ENCODE measurements at places on chromosomes 11 and 22. TPM values are rescaled to one million over a fixed set of nuclear protein-coding genes. Genes with fewer than 3 reads are reported as not detected.
A peak's percentile ranks its signal among the peaks of the same experiment; 100 is the strongest.

GRCh38 chr11:130146796-130147195 is 12.8 kb upstream of the ST14 start:
- H3K4me1 ChIP-seq, result peaks cover 43% of the 10 kb centered on the region
- H3K36me3 ChIP-seq, result no peaks in the 10 kb centered on the region
- no peak overlapping the region for H3K27ac ChIP-seq

DNA sequence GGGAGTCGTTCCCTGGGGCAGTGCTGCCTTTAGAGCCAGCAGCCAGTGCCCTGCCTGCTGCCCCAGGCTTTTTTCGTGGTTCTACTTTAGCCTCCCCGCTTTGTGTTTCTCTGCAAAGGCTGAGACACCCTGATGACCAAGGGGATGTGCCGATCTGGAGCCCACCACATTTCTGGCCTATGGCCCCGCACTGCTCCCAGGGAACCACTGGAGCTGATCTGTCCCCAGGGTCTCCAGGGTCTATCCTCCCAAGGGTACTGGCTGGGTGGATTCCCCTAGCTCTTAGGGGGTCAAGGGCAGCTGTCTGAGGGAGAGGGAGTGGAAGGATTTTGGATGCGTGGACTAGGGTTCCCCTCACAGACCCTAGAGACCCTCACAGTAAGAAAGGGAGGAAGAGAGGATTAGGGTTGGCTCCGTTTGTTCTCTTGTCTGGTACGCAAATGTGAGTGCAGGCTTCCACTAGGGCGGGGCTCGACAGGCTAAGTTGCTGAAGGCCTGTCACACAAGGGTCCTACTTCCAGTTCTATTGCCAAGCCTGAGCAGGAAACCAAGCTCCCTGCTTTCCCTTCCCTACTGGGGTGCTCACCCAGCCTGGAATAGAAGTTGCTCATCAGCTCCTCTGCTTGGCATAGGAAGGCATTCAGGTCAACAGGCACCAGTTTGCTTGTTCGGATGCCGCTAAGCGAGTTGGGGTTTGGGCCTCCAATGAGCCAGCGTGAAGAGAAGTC is 19.3 kb downstream of the TREH start:
- no peak for DNase-seq
- H3K27ac ChIP-seq, result no peak overlapping the region
- no peaks in the 10 kb centered on the region for H3K27me3 ChIP-seq
- peaks cover 31% of the 10 kb centered on the region for H3K36me3 ChIP-seq
- peak overlapping the region; percentile 1 for H3K4me3 ChIP-seq
- peaks cover 15% of the 10 kb centered on the region for H3K4me1 ChIP-seq

GRCh38 chr11:134098566-134099184 is 29.8 kb downstream of the JAM3 start:
- H3K27ac ChIP-seq, result no peak overlapping the region
- no peaks in the 10 kb centered on the region for H3K27me3 ChIP-seq
- no peak overlapping the region for H3K4me3 ChIP-seq
- H3K4me1 ChIP-seq, result no peaks in the 10 kb centered on the region
- no peak for DNase-seq
- H3K36me3 ChIP-seq, result no peaks in the 10 kb centered on the region

DNA sequence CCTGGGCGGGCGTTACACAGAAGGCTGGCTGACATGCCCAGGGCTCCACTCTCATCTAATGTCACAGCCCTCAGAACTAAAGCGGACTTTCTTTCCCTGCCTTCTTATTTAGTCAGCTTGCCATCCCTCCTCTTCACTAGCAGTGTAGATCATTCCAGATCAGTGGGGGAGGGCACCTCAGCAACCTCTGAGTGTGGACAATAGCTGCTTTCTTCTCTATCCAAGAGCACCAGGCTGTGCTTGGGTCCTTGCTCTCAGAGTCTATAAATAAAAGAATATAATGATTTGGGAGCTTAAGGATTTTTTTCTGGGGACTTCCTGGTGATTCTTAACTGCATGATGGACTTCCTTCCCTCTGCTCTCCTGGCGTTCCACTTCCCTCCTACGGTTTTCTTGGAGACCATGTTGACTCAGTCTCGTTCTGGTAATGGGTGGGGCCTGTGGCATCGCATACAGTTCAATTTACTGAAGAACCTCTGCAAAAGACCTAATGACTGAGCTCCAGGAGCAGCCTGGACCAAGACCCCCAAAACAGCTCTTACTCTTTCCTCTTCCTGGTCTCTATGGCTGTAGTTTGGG is 2.9 kb upstream of the HMBS start:
- H3K4me3 ChIP-seq, result no peak overlapping the region
- no peak for DNase-seq
- peaks cover 38% of the 10 kb centered on the region for H3K4me1 ChIP-seq
- peaks cover 4% of the 10 kb centered on the region for H3K36me3 ChIP-seq
- no peaks in the 10 kb centered on the region for H3K27me3 ChIP-seq

DNA sequence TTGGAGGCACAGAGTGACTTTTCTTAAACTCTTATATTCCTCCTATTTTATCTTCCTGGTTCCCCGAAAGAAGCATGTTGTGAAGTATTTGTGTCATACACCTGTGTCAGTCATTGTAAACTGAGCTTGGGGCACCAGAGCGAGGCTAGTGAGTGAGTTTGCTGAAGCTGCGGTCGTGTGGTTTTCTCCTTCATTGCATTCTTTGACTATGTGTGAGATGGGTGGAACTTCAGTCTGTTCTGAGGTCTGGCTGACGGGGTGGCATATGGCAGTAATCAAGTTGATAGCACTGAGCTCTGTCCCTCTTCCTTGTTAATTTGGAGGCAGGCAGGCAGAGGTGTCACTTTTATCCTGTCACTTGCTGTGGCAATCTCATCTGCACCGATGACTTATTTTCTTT is 4.2 kb downstream of the VPS26B start:
- H3K27ac ChIP-seq, result no peak overlapping the region
- peaks cover 71% of the 10 kb centered on the region for H3K4me1 ChIP-seq
- no peaks in the 10 kb centered on the region for H3K36me3 ChIP-seq
- H3K4me3 ChIP-seq, result no peak overlapping the region

DNA sequence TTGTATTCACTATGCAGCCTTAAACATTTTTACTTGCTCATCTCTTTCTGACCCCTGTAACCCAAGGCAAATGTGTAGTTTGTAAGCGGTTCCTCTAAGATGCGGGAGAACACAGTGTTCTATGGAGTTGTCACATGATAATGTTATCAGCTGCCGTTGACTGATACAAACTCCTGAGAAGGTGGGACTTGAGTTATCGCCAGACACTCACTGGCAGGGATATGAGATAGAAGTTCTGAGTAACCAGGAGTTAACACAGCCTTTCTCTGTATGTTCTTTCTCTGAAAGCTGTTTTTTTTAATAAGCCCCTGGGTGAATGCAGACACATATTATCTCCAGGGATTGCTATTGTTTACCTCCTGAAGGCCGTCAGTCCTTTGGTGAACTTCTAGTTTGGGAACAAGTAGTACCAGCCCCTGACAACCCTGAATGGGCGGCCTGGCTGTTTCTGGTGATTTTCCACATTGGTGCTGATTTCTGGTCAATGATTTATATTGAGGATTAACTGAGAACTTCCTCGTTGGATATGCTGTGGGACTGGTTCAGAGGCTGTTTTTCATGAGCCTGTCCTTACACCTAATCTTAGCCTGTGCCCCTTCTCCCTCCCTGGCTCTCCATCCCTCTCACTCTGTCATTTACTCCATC is 155.3 kb upstream of the RASSF10 start:
- H3K4me3 ChIP-seq, result no peak overlapping the region
- no peak for DNase-seq
- peaks cover 8% of the 10 kb centered on the region for H3K4me1 ChIP-seq
- no peaks in the 10 kb centered on the region for H3K27me3 ChIP-seq
- no peaks in the 10 kb centered on the region for H3K36me3 ChIP-seq

DNA sequence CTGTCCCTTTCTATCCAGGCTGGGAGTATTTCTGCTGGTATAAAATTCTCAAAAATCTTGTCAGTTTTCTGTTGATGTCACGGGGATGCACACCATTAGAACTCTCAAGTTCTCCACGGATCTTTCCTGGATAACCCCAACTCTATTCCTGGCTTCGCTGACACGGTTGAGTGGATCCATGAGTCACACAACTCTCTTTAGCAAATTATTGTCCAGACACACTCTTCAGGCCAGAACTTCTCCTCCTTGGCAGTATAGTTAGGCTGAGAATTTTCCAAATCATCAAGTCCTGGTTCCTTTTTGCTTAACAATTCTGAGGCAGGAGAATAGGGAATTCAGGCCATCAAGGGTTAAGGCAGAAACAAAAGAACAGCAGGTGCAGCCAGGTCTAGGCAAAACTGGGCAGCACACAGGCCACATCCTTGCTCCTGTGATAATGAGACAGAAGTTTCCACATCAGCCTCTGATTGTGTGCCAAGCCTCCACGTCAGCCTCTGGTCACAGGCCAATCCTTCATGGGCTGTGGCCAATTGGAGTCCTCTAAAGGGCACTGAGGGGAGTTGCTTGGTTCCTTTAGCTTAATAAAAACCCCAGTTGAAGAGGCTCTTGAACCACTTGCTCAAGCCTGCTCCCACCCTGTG is 5.7 kb upstream of the ACAT1 start:
- H3K27me3 ChIP-seq, result no peaks in the 10 kb centered on the region
- H3K4me1 ChIP-seq, result peaks cover 6% of the 10 kb centered on the region
- H3K27ac ChIP-seq, result peak overlapping the region; percentile 82
- no peak overlapping the region for H3K4me3 ChIP-seq
- no peaks in the 10 kb centered on the region for H3K36me3 ChIP-seq

DNA sequence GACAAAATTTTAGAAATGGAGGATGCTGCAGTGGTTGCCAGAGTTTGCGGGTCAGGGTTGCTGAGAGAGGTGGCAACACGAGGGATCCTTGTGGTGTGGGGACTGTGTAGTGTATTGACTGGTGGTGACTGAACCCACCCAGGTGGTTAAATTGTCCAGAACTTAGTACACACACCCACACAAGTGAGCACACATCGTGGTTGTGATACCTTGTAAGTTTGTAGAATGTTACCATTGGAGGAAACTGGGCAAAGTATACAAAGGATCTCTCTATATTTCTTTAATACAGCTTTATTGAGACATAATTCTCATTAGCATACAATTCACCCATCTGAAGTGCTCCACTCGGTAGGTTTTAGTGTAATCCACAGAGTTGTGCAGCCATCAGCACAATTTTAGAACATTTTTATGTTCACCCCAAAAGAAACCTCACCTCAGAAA is 56.1 kb downstream of the MED15 start:
- DNase-seq, result no peak
- H3K36me3 ChIP-seq, result peaks cover 87% of the 10 kb centered on the region
- H3K27me3 ChIP-seq, result no peaks in the 10 kb centered on the region
- no peak overlapping the region for H3K4me3 ChIP-seq
- no peak overlapping the region for H3K27ac ChIP-seq

DNA sequence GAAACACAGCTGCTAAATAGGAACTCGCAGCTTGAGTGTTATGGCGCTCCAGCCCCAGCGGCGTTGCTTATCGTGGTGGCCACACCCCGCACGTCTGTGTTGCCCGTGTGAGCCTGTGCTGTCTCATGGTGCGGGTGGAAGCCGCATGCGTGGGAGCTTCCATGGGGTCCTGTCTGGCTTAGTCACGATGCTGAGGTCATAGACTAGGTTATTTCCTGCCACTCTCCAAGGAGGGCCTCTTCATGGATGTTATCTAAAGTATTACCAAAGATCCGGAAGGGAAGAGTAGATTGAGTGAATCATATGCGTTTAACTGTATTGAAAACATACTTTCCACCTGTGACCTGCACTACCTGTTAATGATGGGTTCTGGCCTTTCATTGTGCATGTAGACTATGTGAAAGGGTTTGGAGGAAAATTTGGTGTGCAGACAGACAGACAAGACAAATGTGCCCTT is 21.7 kb downstream of the CTTN start:
- no peak overlapping the region for H3K27ac ChIP-seq
- H3K4me3 ChIP-seq, result no peak overlapping the region
- H3K27me3 ChIP-seq, result no peaks in the 10 kb centered on the region
- DNase-seq, result no peak

DNA sequence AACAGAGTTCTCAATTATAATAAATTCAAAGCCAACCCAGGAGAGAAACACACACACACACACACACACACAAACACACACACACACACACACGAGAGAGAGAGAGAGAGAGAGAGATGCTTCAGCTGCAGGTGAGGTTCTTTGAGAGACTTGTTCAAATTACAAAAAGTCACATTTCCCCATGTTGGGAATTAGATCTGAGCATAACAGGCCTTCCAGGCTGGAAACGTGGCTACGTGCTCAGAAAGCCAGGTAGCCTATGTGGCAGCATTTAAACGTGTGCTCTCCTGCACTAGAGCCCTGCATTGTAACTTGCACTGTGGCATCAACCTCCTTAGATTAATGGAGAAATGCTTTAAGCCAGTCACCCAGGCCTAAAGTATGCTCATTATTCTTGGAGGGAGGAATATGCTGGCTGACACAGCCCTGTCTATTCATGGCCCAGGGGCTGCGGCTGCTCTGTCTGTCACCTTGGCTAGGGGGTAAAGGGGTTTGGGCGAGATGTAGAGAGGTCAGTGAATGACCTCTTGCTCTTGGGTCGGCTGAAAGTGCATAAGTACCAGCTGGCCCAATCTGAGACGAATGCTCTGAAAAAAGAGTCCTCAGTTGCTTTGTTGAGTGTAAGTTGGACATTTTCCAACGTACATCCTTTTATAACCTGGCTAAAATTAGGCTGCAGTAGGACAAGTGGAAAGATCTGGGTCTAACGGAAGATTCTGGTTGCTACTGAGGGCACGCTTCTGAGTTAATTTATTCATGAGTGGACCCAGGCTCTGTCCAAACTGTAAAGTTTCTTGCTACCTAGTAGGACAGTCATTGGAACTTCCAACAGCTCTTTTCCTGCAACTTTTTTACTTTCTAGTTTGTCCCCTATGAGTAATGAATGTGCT is 171.1 kb upstream of the SEZ6L start:
- no peaks in the 10 kb centered on the region for H3K27me3 ChIP-seq
- no peaks in the 10 kb centered on the region for H3K4me1 ChIP-seq
- no peak for DNase-seq
- H3K4me3 ChIP-seq, result no peak overlapping the region
- peaks cover 50% of the 10 kb centered on the region for H3K36me3 ChIP-seq
- H3K27ac ChIP-seq, result peak overlapping the region; percentile 46

DNA sequence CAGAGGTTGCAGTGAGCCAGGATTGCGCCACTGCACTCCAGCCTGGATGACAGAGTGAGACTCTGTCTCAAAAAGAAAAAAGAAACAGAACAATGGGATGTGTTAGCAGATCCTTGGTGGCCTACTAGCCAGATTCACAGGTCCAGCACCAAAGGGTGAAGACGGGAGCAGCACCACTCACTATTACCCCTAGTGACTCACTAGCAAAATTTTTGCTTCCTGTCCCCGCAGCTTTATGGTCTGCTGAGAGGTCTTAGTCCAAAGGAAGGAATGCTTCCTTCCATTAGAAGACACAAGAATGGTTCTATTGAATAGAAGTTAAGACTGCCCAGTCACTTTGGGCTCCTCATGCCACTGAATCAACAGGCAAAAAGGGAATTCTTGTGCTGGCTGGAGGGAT is 35.9 kb upstream of the NUP50 start:
- H3K4me1 ChIP-seq, result no peaks in the 10 kb centered on the region
- peaks cover 18% of the 10 kb centered on the region for H3K27me3 ChIP-seq
- no peak overlapping the region for H3K4me3 ChIP-seq

GRCh38 chr11:115930886-115931547 is 426.8 kb upstream of the CADM1 start:
- H3K4me3 ChIP-seq, result no peak overlapping the region
- peaks cover 26% of the 10 kb centered on the region for H3K4me1 ChIP-seq
- DNase-seq, result no peak
- H3K36me3 ChIP-seq, result no peaks in the 10 kb centered on the region
- H3K27ac ChIP-seq, result no peak overlapping the region

OR51I1 gene
- not detected for total RNA-seq

TYR gene
- not detected for total RNA-seq

MS4A15 gene
- not detected for total RNA-seq

ARHGAP42 gene
- total RNA-seq, result 11.2 TPM

SLC5A12 gene
- total RNA-seq, result not detected

Measured in heart right ventricle (tissue), 16 donors.